ENCODE measurements at places on chromosomes 7 and 10. TPM values are rescaled to one million over a fixed set of nuclear protein-coding genes. Genes with fewer than 3 reads are reported as not detected.
A peak's percentile ranks its signal among the peaks of the same experiment; 100 is the strongest.

ENKUR gene
- 0.20 TPM for total RNA-seq

COL13A1 gene
- total RNA-seq, result 1.2 TPM

DNA sequence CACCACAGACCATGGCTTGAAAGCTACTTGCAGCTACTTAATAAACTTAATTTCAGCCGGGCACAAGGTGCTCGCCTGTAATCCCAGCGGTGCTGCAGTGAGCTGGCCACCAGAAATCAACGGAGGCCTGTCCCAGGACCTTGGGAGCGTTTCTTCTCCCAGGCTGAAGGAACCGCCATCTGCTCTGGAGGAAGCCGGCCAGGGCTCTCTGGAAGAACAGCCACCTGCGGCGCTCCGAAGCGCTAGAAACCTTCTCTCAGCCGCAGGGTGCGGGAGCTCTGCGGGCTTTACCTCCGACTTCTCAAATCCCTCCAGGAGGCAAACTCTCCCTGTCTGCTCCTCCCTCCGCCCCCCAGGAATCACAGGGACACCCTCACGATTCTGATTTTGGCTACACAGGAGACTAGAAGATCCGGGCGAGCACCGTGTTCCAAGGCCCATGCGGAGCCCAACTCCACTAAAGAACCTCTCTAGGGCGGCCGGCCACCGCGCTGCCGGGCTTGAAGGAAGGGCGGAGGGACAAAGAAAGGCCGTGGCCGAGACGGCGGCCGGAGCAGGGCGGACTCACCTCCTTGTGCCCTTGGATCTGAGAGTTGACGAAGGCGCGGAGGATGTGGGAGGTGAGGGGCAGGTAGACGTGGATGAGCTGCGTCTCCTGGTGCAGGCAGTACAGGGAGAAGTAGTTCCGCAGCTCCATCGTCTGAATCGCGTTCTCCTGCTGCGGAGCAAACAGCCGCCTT is 14.4 kb downstream of the NUDT1 start:
- DNase-seq, result no peak

GRCh38 chr10:79377557-79378382 is 30.5 kb downstream of the PPIF start:
- no peak for DNase-seq

GRCh38 chr7:140084972-140085371 is 22.2 kb upstream of the PARP12 start:
- peak; percentile 36 for DNase-seq

GRCh38 chr10:788796-789748 is 99.6 kb upstream of the DIP2C start:
- peak; percentile 91 for DNase-seq

- DNase-seq, result peak; percentile 29
Measured at GRCh38 chr10:55091691-55092328, 290.8 kb upstream of the PCDH15 start.
